SW 1271 (cell line): ENCODE measurements at places on chromosomes 13 and 19.

- no peak for DNase-seq
Measured at GRCh38 chr13:43271152-43271551, 247.8 kb downstream of the DNAJC15 start.

- DNase-seq: no peak
Measured at GRCh38 chr13:37127691-37128241, 22.3 kb upstream of the CSNK1A1L start.

GRCh38 chr13:29575098-29575497 lies 20.4 kb downstream of the SLC7A1 start:
- DNase-seq: no peak

- DNase-seq: no peak
Measured at GRCh38 chr19:44552324-44552723, 22.8 kb upstream of the CEACAM20 start.

- DNase-seq: no peak
Measured at GRCh38 chr13:111555903-111556302, 235.5 kb downstream of the TEX29 start.

DNA sequence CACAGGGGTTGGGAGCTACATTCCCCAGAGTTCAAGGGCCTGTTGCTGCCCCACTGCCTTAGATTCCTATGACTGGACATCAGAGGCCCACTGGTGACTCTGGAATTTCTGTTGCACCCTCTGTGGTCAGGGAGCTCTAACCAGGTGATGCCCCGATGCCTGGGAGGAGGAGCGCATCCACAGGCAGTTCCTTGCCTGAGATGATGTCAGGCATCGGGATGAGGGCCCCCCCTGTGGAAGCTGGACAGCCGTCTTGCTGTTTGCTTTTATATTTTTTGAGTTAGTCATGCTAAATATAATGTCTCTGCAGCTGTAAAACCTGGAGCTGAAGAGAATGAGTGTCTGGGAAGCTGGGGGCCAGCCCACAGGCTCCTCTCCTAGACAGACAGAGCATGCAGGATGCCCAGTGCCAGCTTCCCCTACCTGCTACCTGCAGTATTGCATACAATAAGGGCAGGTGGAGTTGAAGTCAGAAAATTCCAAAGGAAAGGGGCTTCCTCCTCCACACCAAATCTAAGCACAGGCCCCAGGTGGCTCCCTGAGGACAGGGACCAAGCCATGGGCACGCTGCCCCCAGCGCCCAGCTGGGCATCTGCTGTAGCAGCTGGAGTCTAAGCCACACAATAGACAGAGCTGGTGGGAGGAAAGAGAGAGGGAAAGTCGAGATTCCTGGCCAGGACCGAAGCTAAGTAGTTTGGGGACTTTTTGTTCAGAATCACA lies 16.2 kb downstream of the COL4A2 start:
- no peak for DNase-seq

DNA sequence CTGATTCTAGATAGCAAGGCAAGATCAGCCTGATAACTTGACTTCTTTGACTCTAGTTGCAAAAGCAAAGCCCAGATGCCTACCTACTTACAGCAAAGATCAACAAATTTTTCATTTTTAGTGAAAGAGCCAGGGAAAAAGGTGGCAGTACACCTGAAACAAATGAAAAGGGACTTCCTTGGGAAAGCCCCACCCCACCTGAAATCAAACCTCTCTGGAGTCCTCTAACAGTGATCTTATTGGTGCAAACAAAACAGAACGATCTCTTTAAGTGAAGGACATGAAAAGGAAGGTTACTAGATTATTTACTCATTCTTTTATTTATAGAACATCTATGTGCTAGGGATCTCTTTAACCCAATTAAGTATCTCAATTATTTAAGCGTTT lies 507 bp upstream of the LCP1 start:
- no peak for DNase-seq

DNA sequence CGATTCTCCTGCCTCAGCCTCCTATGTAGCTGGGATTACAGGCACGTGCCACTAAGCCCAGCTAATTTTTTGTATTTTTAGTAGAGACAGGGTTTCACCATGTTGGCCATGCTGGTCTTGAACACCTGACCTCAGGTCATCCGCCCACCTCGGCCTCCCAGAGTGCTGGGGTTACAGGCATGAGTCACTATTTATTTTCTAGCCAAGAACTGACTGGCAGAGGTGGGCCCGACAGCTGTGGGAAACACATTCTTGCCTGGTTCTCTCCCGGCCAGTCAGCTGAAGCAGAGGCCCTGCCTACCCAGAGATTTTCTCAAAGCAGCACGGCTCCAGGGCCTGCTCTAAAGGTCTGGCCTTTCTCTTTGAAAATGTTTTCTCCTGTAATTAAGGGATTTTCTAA lies 108.0 kb downstream of the KCTD15 start:
- no peak for DNase-seq

DNA sequence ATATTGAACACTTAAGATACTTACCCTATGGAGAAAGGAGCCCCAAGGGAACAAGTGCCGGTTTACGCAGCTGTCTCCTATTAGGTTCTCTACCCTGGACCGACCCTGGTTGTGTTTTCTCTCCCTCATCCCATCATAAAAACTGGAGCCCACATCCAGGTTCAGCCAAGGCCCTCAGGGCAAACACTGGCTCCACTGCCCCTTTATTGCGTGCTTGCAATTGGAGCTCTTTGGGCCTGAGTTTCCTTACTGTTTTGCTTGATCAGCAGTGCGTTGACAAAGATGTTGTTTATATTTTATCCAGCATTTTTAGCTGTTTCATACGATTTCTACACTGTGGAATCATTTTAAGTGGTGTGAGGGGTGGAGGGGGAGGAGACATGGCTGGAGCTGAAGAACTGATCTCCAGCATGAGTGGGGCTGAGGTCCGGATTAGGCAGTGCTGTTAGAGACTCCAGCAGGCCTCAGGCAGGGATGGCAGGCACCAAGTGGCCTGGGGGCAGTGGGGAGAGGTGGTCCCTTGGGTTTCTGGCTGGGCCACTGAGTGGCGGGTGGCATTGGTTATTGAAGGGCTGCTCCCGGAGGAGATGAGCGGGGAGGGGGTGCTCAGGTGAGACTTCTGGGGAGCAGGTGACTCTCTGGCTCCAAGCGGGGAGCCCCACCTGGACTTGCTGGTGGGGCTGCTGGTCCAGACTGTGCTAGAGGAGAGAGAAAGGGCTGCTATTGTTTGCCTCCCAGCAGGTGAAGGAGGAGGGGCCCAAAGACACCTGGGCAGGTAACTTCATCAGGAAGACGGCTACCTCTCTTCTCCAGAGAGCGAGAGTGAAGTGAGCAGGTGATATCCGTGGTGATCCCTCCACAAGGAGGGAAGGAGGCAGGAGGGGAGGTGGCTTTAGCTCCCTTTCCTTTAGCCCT lies 62.4 kb upstream of the RNF113B start:
- no peak for DNase-seq

- DNase-seq: no peak
Measured at GRCh38 chr13:97967948-97968347, 14.5 kb downstream of the IPO5 start.

DNA sequence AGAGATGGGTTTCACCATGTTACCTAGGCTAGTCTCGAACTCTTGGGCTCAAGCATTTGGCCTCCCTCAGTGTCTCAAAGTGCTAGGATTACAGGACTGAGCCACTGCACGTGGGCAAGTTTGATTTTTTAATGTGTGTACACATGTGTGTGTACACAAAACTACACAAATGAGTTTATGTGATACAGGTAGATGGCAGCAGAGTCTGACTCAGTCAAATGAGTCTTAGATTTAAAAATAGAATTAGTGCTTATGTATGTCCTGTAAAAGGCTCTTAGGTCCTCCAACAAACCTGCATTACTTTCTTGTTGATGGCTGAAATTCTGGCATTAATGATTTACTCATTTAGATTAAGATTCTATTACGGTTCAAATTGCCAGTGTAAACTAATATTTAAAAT lies 293.7 kb downstream of the PCDH17 start:
- no peak for DNase-seq

GRCh38 chr13:52744842-52745375 lies 5.3 kb upstream of the CNMD start:
- DNase-seq: no peak

DNA sequence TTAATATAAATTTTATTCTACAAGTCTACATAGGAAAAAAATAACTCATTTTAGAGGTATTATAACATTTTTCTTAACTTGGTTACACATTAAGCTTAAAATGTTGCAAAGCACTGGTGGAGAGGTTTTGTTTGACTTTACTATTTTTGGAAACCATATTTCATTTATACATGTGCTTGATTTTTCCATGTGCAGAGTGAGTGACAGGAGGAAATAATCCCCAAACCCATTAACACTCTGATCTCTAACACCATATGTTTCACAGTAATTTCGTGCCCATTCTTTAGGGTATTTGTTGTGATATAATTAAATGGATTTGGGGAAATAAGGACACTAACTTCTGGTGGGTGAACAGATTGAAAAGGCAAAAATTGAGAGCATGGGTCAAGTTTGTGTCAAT lies 2124.4 kb upstream of the PCDH20 start:
- DNase-seq: no peak

- DNase-seq: no peak
Measured at GRCh38 chr13:46662690-46663089, 109.7 kb downstream of the LRCH1 start.

GRCh38 chr13:95494082-95494681 lies 58.3 kb upstream of the CLDN10 start:
- DNase-seq: peak; percentile 5

DNA sequence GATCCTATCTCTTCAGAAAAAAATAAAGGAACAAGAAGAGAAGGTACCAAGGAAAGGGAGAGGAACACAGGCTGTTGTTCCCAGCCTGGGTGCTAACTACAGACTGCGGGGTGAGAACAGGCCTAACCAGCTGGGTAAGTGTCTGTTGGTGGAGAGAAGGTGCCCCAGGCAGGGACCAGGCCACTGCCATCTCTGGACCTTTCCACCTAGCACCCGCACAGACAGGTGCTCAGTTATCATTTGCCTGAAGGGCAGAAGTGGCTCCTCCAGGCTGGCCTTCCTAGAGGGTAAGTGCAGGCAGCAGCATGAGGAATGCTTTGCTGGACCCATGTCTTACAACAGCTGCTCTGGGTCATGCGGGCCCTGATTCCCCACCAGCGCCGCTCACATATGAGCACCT lies 10.1 kb downstream of the DNMT1 start:
- no peak for DNase-seq

DNA sequence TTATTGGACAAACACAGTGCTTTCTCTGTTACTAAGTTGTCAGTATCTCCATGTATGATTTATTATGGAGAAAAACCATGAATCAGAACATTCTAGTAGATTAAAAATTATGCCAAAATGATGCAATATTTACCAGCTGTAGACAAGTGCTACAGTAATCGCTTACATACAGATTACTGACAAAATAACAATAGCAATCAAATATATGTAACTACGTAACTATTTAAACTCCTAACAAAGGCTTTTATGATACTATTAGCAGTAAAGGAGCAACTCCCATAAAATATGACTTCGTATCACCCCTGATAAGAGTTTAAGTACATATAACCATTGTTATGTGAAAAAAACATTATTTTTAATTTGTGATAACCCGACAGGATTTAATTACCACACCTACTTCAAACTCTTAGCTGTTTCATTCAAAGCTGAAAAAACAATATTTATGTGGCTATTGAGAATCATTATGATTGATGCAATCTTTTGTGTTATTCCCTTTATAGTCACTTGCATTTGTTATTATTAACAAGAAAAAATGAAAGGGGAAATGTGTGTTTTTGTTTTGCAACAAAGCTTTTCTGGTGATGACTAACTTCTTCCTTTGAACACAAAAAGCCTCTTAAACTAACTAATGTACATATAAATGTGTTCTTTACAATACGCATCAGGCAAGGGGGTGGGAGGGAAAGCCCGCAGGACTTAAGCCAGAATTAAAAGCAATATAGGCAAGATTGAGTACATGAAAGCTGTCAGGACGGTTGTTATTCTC lies 147.4 kb downstream of the ABCC4 start:
- no peak for DNase-seq

GRCh38 chr13:99118179-99118578 lies 82.5 kb upstream of the UBAC2 start:
- DNase-seq: no peak

DNA sequence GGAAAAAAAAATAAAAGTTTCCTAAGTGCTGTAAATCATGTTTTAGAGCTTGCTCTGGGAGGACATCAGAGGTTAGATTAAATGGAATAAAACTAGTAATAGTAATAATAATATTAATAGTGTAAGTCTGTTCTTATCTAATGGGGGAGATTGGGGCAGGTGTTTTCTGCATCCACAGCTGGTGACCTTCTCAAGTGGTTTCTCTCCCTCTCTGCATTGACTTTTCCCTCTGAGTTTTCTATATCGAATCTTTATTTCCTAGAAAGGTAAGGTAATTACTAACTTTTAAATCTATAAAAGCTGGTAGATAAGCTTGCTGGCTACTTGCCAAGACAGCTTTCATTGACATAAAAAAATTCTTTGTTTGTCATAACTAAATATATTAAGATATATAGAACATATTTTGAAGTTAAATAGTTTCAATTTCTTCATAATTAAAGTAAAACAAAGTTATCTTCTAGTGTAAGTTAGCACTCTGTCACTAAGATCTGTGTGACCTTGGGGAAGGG lies 49.6 kb upstream of the DIAPH3 start:
- no peak for DNase-seq

- peak; percentile 10 for DNase-seq
Measured at GRCh38 chr13:28528848-28529247, 33.9 kb upstream of the FLT1 start.

GRCh38 chr19:570937-571565 lies 1.3 kb upstream of the BSG start:
- peak; percentile 82 for DNase-seq

GRCh38 chr19:22545751-22546150 lies 88.4 kb upstream of the ZNF492 start:
- DNase-seq: no peak

GRCh38 chr19:18137657-18138339 lies 15.2 kb upstream of the PIK3R2 start:
- DNase-seq: no peak

DNA sequence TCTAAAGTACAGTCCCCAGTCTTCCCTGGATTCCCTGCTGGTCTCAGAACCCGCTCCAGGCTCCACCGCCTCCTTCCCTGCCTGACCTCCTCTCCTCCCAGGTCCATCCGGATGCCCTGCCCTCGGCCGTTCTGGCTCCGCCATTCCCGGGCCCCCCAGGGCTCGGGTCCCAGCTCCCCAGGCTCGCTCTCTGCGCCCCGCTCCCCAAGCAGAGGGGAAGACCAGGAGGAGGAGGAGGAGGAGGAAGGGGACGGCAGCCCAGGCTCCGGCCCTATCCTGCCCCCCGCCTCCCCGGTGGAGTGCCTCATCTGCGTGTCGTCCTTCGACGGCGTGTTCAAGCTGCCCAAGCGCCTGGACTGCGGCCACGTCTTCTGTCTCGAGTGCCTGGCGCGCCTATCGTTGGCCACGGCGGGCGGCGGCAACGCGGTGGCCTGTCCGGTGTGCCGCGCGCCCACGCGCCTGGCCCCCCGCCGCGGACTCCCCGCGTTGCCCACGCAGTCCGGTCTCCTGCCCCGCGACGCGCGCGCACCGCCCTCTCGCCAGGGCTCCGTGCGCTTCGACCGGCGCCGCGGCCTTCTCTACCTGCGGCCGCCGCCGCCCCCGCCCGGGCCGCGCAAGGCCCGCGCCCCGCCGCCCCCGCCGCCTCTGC lies 647 bp downstream of the RNF225 start:
- no peak for DNase-seq
